ENCODE measurements at places on chromosomes 16 and 17.

DNA sequence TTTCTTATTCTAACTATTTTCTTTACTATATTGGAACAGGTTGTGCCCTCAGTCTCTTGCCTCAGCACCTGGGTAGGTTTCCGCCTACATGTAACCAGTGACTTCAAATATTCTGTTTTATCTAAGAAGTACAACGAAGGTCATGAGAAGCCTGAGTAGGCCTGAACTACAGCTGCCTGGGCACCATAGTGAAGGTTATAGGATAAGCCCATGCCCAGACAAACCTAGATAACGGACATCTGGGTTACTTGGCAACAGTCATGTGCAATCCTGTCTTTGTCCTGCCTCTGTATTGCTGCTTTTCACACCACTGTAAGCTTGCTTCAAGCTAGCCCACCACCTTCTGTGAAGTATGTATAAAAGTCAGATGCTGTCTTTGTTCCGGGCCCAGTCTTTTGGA lies 25.4 kb upstream of the ARL4D start:
- no peak for DNase-seq

DNA sequence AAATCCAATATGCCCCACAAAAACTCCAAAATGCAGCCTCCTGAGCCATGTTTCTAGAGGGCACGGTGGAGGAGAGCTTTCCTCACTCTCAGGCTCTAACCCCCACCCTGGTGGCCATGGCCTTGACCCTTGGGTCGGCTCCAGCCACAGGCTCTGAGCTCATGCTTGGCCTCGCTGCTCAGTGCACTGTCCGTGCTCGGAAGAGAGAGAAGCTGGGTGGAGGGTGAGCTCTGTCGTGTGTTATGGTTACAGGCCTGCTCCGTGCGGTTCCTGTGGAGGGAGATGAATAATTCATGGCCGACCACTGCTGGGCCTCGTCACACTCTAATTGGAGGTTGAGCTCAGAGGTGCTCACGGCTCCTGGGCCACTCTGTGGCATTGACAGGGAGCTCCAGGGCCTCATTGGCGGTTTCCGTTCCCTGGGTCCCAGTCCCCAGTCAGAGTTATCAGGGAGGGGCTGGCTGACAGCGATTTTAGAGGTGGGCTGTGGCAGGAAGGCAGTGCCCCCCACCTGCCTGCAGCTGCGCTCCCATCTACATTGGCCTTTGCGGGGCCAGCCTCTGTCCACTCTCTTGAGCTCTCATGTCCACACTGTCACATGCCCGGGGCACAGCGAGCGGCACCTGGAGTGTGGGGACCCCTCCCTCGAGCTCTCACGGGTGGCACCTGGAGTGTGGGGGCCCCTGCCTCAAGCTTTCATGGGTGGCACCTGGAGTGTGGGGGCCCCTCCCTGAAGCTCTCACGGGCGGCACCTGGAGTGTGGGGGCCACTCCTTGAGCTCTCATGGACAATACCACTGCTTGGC lies 24.9 kb downstream of the ACSF3 start:
- no peak for DNase-seq

DNA sequence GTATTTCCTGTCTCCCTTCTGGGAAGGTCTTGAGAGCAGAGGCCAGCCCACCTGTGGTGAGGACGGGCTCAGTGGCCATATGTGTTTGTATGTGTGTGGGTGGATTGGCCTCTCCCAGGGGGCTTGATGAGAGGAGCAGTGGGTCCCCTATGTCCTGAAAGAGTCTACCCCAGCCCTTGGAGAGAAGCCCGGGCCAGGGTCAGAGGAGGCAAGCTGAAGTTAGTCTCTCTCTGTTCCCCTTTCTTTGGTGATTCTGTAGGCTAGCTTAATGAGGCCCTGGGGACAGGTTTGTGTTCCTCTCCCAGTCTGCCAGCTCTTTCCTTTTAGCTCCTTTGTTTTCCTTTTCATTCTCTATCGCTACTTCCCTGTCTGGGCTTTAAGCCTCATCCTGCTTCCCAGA lies 23.8 kb upstream of the NFATC3 start:
- DNase-seq, result no peak

DNA sequence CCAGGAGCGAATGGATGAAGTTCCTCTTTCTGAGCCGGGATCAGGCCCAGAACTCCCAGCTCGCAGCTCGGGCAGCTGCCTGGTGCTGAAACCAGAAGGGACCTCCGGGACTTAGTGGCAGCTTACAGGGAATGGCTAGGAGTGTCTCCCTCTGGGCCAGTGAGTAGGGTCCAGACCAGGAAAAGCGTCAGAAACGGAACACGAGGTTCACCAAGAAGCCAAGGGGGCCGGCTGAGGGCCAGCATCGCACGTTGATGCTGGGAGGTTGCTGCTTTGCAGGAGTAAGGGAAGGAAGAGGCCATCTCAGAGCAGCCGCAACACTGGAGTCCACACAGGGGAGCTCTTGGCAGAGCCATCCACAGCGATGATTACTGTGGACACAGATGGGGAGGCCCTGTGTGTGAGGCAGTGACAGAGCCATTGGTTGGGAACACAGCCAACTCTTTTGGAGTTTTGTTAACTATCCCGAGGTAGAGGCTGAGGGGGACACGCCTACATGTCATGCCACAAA lies 74.0 kb upstream of the CREBBP start:
- DNase-seq, result no peak

GRCh38 chr16:55333684-55334083 lies 9.7 kb downstream of the IRX6 start:
- no peak for DNase-seq

- no peak for DNase-seq
Measured at GRCh38 chr16:85983064-85983463, 84.1 kb downstream of the IRF8 start.

- no peak for DNase-seq
Measured at GRCh38 chr16:81923296-81923695, 88.0 kb downstream of the SDR42E1 start.

DNA sequence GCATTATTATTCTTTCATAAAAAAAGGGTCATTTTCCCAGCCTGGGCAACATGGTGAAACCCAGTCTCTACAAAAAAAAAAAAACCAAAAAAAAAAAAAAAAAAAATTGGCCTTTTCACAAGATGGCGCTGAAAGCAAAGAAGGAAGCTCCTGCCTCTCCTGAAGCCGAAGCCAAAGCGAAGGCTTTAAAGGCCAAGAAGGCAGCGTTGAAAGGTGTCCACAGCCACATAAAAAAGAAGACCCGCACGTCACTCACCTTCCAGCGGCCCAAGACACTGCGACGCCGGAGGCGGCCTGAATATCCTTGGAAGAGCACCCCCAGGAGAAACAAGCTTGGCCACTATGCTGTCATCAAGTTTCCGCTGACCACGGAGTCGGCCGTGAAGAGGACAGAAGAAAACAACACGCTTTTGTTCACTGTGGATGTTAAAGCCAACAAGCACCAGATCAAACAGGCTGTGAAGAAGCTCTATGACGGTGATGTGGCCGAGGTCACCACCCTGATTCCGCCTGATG lies 4.9 kb upstream of the PGAP6 start:
- DNase-seq, result no peak
